Glomerular endothelial cell (primary cell): ENCODE measurements at places on chromosomes 5 and 9. TPM values are rescaled to one million over a fixed set of nuclear protein-coding genes. Genes with fewer than 3 reads are reported as not detected.

- no peak for DNase-seq
These were observed 6.9 kb upstream of the SCAMP1 start for GRCh38 chr5:78353520-78353919.

- no peak for DNase-seq
These were observed 87.8 kb downstream of the NTNG2 start for GRCh38 chr9:132249690-132250089.

Gene ZNF454
- total RNA-seq, result 1.3 and 3.3 TPM in 2 replicates

- no peak for DNase-seq
These were observed 8.9 kb upstream of the ACTBL2 start for GRCh38 chr5:57491369-57491965.

Gene GARIN3
- not detected in 2 replicates for total RNA-seq

- no peak for DNase-seq
These were observed 77.2 kb downstream of the SLCO6A1 start for GRCh38 chr5:102421647-102422046.

Gene LECT2
- not detected in 2 replicates for total RNA-seq

Gene RETREG1
- 3.0 TPM in 1 of 2 replicates, not detected in the other for total RNA-seq

- no peak for DNase-seq
These were observed 131.7 kb upstream of the ELL2 start for GRCh38 chr5:96093340-96093739.

Gene GALNT12
- 0.99 and 2.6 TPM in 2 replicates for total RNA-seq
